Astrocyte (in vitro differentiated cells and primary cell): ENCODE measurements at places on chromosomes 7 and 10. TPM values are rescaled to one million over a fixed set of nuclear protein-coding genes. Genes with fewer than 3 reads are reported as not detected.

DNA sequence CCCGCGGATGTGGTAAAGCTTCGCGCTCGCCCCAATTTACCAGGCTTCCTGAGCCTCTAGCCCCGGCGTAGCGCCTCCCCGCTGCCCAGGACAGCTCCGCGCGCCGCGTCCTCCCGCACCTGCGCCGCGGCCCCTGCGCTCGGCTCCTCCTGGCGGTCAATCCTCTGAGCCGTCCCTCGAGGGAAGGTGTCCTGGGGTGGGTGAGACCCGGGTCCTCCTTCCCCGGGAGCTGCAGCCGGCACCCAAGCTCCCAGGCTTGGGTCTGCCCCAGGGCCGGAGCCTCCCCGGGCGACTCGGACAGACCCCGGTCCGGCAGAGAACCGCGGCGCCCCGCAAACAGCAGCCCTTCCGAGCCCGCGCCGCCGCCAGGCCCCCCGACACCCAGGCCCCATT lies 512 bp downstream of the OSBPL3 start:
- DNase-seq: no peak

DNA sequence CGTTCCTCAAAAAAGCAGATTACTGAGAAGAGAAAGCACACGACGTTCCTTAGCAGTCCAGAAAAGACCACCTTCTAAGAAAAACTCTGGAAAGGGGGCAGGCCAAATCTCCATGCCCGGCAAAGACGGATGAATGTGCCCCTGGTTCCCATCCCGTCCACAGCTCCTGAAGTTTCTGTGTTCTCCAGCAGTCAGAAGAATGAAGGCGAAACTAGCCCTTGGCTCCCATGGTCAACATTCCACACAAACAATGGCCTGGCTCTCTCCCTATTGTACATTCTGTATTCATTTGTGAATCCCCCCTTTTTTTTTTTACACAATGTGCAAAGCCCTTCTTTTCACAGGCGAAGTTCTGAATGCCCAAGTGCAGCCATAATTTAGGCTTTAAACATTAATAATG lies 5.3 kb downstream of the CTBP2 start:
- DNase-seq: peak; percentile 39

DNA sequence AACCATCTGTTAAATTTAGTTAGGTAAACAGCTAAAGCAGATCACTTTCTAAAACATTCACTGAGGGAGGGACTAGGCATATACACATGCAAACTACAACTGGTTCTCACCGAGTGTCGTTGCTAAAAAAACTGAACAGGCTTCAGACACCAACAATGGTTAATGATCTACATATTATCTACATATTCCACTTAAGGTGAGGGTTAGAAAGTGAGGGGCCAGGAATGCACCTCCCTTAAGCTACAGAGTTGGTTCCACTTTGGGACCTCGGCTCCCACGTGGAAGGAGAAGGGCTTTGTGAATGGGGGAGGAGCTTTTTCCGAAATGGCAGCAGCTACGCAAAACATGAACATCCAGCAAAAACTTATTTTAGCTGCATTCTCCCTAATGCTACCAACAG lies 5.8 kb downstream of the CTBP2 start:
- no peak for DNase-seq

- DNase-seq: no peak
These were observed 58.3 kb downstream of the INPP5A start for GRCh38 chr10:132595854-132596253.

DNA sequence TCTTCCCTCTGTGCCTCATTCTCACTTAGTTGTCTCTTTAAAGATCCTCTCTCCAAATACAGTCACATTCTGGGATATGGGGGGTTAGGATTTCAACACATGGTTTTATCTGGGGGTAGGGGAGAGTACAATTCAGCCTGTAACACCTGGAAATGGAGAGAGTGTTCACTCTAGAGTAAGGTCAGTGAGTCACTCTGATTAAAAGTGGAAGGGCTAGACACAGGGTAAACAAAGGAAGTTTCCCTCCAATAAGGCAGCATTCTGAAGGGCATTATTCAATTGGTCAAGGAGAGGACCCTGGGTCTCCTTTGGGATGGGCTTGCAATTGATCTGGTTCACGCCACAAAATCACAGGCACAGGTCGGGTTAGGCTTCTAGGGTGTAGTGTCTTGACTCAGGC lies 232.8 kb upstream of the NPSR1 start:
- DNase-seq: no peak

DNA sequence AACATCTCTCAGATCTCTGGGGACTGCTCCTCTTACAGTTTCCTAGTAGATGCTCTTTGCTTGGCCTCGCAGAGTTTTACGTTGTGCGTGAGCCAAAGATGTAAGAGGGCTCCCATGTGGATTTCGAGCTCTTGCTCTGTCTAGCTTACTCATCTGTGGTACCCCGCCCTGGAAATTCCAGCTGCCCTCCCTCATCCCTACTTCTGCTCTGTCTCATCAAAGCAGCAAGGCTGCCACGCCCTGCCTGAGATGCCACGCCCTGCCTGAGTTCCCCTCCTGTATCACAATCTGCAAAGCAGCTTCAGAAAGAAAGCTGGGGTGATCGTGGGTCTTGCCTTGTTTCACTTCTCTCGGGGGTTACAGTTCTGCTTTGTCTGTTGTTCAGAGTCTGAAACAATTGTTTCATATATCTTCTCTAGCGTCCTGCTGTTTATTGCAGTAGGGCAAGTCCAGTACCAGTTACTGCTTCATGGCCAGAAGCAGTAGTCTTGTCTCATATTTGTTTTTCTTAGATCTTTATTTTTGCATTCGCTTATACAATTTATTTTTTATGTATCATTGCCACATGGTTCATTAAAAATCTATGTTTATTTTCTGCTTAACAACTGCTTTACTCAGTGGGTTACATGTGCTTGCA lies 36.1 kb upstream of the CCNY start:
- DNase-seq: peak; percentile 62

DNA sequence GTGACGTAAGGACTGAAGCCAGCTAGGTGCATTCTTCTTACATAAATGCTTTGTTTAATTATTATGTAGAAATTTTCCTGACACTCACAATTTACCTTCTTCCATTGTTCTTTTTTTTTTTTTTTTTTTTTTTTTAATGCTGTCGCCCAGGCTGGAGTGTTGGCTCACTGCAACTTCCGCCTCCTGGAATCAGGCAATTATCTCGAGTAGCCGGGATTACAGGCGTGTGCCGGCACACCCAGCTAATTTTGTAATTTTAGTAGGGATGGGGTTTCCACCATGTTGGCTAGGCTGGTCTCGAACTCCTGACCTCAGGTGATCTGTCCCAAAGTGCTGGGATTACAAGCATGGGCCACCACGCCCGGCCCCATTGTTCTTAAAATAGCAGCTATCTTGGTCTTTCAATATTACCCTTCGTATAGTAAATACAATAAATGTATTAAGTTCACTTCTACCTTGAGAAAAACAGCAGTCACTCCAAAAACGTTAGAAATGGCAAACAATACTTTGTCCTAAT lies 32.1 kb downstream of the BZW2 start:
- DNase-seq: no peak

- no peak for DNase-seq
These were observed 143.2 kb downstream of the NRCAM start for GRCh38 chr7:108313086-108313485.

DNA sequence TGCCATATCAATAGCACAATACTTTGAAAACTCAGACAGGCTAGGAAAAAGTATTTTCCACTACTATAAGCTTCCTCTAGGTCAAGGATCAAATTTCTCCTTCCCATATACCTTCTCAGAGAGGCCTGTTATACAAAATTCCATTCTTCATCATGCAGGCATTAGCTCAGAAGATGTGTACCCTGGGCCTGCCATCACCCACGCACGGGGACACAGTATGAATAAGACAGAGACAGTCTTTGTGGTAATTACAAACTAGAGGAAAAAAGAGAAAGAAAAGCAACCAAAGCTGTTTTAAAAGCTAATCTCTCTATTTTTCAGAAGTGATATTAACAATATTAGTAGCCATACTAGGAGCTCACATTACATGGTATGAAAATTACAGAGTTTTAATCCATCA lies 236.8 kb upstream of the AOAH start:
- DNase-seq: peak; percentile 31

- no peak for DNase-seq
These were observed 13.9 kb upstream of the FAM20C start for GRCh38 chr7:178444-178843.

- peak; percentile 34 for DNase-seq
These were observed 28.7 kb downstream of the ICA1 start for GRCh38 chr7:8232999-8233847.

DNA sequence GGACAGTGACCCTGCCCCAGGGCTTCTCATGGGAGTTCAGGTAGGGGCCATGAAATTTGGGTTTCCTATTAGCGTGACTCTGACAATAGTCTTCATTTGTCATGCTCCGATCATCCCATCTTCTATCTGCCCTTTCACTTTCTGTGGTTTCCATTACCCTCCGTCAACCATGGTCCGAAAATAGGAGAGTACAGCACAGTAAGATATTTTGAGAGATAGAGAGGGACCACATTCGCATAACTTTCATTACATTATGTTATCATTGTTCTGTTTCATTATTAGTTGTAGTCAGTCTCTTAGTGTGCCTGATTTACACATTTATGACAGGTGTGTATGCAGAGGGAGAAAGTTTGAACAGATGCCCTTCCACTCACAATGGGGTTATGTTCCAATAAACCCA lies 649.2 kb downstream of the SDK1 start:
- DNase-seq: no peak

DNA sequence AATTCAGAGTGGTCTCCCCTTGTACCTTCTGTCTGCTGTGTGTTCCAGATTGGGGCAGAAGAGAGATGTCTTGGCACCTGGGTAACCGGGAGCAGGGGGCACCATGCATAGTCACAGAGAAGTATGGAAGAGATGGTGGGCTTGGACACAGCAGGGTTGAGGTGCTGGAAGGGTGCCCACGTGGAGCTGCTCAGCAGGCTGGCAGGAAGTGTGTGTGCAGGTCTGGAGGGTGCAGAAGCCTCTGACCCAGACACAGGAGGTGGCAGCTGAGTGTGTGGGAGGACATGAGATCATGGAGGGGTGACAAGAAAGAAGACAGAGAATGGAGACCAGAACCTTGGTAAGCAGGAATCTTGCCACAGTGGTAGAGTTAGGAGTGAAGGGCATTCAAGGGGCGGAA lies 42.3 kb upstream of the DUSP5 start:
- no peak for DNase-seq

- DNase-seq: no peak
These were observed 203.9 kb upstream of the GPR26 start for GRCh38 chr10:123462246-123462645.

DNA sequence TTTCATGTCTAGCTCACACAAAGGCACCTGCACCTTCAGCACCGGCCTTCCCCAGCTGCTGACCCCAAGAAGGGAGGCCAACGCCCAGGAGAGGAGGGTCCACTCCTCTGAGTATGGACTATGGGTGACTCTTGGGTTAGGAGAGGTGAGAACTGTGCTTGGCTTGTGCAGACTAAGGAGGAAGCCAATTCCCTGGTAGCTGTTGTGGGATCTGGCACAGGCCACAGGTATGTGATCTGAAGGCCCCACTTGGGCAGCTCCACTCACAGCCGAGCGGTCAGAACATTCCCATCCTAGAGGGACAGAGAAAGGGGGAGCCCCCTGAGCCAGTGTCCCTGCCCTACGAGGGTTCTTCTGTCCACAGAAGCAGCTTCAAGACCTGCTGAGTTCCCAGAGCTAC lies 52.8 kb upstream of the FIGNL1 start:
- DNase-seq: peak; percentile 7

DNA sequence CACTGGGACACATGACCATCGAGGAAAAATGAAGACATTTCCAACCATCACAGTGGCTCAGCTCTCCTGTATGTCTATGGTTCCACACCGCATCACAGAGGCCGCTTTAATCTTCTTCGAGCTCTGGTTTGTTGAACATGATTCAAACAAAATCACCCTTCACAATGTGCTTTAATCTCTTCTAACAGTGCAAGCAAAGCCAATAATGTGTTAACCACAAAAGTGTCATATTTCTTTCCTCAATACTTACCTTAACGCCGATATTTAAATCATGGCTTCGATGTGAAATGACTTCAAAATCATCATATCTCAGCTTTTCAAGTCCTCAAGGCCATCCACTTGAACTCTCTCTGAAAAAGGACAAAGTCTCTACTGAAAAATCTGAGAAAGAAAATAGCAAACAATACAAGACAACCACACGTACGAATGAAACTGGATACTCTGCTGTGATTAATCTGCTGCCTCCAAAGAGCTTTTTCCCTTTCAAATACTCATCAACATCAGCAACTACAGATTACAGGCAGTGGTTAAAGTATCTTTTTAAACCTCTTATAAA lies 23.0 kb upstream of the SVIL start:
- peak; percentile 53 for DNase-seq

DNA sequence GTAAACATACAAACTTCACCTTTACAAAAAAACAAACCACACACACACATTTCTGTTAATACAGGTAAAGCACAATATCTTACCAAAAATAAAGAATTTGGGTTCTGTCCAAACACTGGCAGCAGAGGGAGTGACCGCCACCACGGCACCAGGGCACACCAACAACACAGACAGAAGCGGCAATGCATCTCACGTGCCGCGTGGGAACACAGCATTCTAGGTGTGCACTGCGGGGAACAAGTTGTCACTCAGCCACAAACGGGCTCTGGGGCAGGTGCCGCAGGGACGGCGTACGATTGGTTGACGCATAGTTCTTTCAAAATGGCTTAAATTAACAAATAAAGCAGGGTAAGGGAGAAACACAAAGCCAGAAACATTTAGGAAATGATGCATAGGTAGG lies 22.3 kb downstream of the PDGFA start:
- DNase-seq: no peak

DNA sequence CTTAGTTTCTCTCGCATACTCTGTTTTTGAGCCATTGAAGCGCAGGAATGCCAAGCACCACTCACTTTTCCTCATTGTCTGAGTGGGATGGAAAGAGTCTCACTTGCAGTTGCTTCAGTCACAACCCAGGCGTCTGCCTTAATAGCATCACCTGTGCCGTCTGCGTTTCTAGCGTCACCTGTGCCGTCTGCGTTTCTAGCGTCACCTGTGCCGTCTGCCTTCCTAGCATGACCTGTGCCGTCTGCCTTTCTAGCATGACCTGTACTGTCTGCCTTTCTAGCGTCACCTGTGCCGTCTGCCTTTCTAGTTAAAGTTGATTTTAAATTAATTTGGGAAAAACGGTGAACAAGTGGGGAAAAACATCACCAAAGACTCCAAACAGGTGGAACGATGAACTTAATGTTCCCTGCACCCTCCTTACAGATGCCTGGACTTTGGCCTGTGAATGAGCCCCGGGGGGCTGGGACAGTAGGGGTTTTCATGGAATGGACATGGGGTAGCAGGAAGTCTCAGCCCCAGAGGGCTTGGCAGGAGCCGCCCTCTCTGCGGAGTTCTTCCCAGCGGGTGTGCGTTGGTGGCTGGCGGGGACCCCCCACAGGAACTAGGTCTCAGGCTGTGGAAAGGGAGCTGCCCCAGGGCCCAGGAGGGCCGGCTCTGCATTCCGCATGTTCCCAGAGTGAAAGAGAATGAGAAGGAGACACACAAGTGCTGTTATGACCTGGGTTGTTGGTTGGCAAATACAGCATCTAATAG lies 3.5 kb downstream of the ZNF511 start:
- DNase-seq: no peak

GRCh38 chr7:82049891-82050533 lies 280.2 kb upstream of the HGF start:
- DNase-seq: peak; percentile 92

Gene AOAH
- total RNA-seq: not detected in 2 replicates

Gene MYOF
- total RNA-seq: 299 and 306 TPM in 2 replicates

Gene RAPGEF5
- 0.29 and 1.0 TPM in 2 replicates for total RNA-seq

Gene GDF2
- total RNA-seq: not detected in 2 replicates

Gene CYP2W1
- total RNA-seq: not detected in 2 replicates

Gene SVOPL
- 0.34 and 0.48 TPM in 2 replicates for total RNA-seq
